ENCODE measurements at places on chromosomes 12 and 14.
A peak's percentile ranks its signal among the peaks of the same experiment; 100 is the strongest.

DNA sequence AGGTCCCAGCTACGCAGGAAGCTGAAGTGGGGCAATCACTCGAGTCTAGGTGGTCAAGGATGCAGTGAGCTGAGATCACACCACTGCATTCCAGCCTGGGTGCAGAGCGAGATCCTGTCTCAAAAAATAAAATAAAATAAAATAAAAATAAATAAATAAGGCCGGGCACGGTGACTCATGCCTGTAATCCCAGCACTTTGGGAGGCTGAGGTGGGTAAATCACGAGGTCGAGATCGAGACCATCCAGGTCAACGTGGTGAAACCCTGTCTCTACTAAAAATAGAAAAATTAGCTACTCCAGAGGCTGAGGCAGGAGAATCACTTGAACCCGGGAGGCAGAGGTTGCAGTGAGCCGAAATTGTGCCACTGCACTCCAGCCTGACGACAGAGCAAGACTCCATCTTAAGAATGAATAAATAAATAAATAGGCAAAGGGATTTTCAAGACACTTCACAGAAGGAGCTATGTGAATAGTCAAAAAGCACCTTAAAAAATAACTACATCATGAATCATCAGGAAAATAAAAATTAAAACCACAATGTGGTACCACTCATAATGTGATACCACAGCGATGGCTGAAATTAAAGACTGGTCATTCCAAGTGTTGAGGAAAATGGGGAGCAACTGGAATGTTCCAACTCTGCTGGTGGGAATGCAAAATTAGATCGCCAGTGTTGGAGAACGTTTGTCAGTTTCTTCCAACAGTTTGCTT, 92.9 kb upstream of the TBX3 start:
- DNase-seq, result no peak

DNA sequence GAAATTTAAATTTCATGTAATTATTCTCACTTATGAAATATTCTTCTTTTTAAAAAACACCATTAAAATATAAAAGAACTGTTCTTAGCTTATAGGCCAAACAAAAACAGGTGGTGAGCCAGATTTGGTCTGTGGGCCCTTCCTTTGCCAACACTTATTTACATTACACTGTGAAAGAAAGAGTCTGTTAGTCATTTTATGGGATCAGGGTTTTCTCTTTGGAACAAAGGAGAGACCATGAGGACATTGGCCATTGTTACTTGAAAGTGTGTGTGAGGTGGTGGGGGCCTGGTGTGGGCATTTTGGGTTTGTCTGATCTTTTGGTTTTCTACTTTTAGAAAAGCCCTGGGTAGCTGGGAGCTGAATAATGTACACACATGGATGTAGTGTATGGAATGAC, 62.7 kb downstream of the TTC6 start:
- DNase-seq, result no peak

- no peak for DNase-seq
Measured at GRCh38 chr14:54642801-54643695, 76.1 kb downstream of the SAMD4A start.

GRCh38 chr12:121467638-121468498, 68.0 kb downstream of the RNF34 start:
- DNase-seq, result peak; percentile 12

DNA sequence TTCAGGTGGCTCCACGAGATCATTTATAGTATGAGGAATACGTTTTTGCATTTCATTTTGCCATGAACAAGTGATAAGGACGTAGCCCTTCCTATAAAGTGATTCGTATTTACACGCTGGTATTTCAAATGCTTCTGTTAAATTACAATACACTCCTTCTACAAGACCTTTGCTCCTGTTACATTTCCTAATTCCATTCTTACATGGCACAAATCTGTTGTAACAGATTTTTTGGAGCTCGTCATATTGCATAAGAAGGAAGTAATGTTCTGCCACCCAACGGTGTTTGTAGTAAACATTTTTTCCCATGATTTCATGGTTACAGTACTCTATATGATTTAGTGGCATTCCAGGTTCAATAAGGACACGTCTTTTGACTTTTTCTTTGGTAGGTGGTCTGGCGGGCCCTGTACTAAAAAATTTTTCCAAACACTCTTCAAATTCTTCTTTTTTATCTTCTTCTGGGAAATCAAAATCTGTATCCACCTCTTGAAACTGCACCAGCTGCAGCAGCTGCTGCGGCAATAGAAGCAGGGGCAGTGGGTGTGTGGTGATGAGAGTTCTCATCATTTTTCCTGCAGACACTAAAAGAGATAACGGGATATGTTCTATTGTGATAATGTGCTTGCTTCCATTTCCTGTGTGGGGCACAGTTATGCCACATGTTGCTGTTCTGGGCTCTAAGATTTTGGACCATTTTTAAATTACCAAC, 4.2 kb downstream of the RNASE9 start:
- no peak for DNase-seq

GRCh38 chr14:64238049-64238448, 56.1 kb downstream of the ESR2 start:
- DNase-seq, result no peak

GRCh38 chr12:1443421-1444141, 150.8 kb downstream of the FBXL14 start:
- DNase-seq, result no peak

All from DMS79 (cell line).